ENCODE measurements at places on chromosomes 12 and 14.

DNA sequence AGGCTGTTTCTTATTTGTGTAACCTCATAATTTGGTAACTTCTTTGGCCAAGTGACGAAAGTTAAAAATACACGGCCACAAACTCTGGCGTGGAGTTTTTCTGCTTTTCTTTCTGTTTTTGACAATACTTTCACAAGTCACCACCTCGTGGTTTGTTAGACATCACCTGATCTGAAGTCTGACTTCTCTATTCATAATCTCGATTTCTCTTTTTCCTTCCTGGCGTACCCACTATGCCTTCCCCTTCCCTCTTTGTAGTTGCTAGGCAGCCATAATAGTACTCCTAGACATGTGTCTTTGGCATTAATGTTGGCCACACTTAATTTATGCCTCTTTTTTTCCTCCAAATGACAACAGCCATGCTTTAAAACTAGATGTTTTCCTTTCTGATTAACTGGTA is 97.6 kb downstream of the POLR3B start:
- no peak for DNase-seq

DNA sequence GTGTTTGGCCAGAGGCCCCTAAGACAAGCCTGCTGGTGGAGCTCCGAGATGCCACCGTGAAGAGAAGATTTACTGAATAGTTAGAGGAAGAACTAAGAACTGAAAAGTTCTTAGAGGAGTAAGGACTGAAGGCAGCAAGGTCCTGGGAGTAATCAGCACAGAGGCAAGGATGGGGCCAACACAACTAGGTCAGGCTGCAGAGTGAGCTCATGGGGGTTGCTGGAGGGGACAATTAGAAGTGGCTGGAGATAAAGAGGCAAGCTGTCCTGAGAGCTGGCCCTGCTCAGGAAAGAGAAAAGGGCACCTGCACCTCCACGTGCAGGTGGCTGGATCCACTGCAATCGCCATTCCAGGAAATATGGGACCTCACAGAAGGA is 52.7 kb downstream of the NFKBIA start:
- no peak for DNase-seq

DNA sequence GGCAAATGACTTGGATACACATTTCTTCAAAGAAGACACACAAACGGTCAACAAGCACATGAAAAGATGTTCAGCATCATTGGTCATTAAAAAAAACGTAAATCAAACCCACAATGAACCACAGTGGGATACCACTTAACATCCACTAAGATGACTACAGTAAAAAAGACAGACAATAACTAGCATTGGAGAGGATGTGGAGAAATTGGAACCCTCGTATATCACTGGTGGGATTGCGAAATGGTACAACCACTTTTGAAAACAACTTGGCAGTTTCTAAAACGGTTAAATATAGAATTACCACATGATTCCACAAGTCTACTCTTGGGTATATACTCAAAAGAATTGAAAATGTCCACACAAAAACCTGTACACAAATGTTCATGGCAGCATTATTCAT is 25.2 kb upstream of the PPFIBP1 start:
- no peak for DNase-seq

- no peak for DNase-seq
Observed at GRCh38 chr12:27158297-27158696, 75.9 kb upstream of the C12orf71 start.

DNA sequence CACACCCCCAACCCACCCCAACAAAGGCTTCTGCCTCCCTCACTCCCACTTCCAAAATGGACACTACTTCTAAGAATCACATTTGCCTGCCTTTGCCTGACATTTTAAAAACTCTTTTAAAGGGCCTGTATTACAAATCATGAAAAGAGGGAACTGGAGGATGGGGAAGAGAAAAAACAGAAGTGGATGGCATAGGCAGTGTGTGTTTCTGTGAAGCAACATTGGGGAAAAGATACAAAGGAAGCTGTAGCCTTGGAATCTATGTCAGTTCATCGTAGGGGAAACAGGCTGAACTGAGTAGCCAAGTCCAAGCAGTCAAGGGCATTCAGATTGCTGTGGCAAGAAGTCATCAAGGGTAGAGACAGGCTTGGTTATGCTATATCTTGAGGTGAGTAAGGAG is 273.9 kb downstream of the BTG1 start:
- no peak for DNase-seq

- DNase-seq = peak; percentile 16
Observed at GRCh38 chr12:50070314-50071060, 13.1 kb downstream of the ASIC1 start.

DNA sequence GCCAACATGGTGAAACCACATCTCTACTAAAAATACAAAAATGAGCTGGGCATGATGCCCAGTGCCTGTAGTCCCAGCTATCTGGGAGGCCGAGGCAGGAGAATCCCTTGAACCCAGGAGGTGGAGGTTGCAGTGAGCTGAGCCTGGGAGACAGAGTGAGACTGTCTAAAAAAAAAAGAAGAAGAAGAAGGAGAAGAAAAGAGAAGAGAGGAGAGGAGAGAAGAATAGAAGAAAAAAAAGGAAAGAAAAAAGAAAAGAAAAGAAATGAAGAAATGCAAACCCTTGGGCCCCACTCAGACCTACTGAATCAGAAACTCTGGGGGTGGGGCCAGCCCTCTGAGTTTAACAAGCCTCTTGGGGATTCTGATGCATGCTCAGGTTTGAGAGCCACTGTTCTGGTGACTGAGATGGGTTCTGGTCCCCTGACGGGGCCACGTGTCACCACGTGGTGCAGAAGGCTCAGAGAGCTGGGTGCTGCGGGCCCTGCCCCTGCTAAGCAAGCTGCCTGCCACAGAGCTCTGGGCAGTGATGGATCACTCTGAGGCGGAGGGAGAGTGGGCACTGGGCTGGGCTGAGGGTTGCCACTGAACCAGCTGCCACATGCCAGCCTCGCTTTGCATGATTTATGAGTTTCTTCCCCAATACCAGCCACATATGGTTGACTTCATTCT is 37.5 kb downstream of the ERH start:
- no peak for DNase-seq

- no peak for DNase-seq
Observed at GRCh38 chr12:21545557-21545956, 19.5 kb downstream of the SPX start.

DNA sequence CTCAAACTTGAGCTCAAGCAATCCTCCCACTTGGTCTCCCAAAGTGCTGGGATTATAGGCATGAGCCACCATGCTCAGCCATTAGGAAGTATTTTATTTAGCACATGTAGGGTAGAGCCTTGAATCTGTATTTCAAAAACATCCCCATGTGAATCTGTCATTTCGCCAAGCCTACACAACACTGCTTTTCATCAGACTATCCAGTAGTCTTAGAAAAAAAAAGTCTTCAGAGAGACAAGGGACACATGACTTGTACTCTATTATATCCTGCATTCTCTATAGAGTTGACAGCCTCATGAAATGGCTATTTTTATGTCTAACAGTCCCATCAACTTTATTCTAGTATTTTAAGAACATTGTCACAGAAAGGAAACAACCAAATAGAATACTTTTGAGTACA is 35.4 kb downstream of the TM7SF3 start:
- no peak for DNase-seq

- peak; percentile 36 for DNase-seq
Observed at GRCh38 chr14:96741151-96741977, 55.8 kb upstream of the VRK1 start.

- no peak for DNase-seq
Observed at GRCh38 chr14:75264036-75264435, 14.6 kb upstream of the FOS start.

GRCh38 chr14:89386212-89386886 is 30.7 kb downstream of the FOXN3 start:
- DNase-seq = no peak

- DNase-seq = no peak
Observed at GRCh38 chr12:49932023-49932422, 18.5 kb upstream of the AQP2 start.
